ENCODE measurements at places on chromosomes 11 and 22. TPM values are rescaled to one million over a fixed set of nuclear protein-coding genes. Genes with fewer than 3 reads are reported as not detected.

- DNase-seq, result peak; percentile 20
Measured at GRCh38 chr11:68816917-68817419, 24.7 kb downstream of the CPT1A start.

GRCh38 chr11:19378814-19379213 is 138.1 kb upstream of the E2F8 start:
- no peak for DNase-seq

DNA sequence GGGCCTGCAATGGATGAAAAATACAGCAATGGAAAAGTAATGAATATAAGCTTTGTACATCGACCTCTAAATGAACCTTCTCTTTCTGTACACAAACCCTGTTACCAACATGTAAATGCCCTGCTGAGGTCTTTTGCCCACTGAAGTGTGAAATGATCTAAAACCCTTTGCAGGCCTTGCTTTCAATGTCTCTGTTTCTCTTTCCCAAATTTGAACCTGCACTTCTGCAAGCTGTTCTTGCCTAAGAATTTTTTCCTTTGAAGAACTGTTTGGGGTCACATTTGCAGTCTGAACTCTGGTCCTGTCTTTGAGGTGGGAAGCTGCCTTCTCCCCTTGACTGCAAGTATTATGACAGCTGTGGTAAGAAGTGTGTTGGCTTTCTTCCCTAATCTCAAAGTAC is 1237.1 kb downstream of the FAM181B start:
- DNase-seq, result no peak

- DNase-seq, result peak; percentile 79
Measured at GRCh38 chr22:30305519-30305905, 16.2 kb upstream of the CASTOR1 start.

DNA sequence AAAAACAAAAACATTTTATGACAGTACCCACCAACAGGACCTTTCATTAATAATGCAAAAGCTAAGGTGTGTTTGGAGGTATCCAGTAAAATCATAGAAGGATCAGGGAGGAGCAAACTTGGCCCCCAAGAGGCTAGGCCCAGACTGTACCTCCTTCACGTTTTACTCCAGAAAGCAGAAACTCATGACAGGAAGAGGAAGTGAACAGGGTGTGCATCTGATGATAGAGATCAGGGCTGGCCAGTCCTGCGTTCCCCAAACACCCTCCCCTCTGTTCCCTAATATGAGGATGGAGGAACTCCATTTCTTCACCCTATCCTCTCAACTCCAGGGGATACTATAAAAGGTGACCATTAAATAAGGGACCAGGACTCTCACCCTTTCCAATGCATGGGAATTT is 10.2 kb upstream of the MS4A12 start:
- DNase-seq, result no peak

GRCh38 chr11:62593434-62594044 is 2.2 kb upstream of the TUT1 start:
- DNase-seq, result peak; percentile 88

DNA sequence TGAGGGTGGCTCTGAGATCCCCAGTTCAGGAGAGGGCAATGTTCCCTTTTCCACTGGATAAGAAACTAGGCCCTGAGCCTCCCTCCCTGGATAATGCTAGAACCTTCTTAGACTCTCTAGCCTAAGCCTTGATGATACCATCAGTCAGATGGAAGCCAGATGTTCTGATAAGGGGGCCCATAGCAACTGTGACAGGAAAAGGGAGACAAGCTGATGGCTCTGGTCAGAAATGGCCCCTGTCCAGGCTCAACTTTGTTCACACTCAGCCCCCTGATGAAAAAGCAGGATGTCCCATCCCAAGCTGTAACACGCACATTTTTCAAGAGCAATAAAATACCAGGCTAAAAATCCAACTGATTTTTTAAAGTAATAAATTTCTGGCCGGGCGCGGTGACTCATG is 7.2 kb upstream of the OAF start:
- DNase-seq, result no peak

- no peak for DNase-seq
Measured at GRCh38 chr11:34899633-34900016, 16.6 kb downstream of the APIP start.

DNA sequence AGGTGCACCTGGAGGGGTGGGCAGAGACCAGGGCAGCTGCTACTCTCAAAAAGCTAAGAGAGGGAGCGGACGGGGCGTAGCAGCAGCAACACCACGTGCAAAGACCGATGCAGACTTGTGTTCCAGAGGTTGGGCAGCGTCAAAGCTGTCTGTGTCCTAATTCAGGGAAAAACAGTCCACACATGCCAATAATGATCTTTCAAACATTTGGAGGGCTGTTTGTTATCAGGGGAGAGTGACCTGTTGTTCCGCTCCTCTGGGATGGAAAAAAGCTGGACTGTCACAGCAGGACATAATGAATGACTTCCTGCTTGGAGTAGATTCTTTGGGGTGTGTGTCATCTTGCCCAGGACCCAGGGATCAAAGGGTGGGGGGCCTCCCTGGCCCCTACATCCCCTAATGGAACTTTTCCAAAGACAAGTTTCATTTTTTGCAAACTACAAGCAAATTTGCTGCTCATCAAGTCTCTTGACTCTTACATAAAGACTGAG is 6.2 kb upstream of the FBLN1 start:
- DNase-seq, result no peak

DNA sequence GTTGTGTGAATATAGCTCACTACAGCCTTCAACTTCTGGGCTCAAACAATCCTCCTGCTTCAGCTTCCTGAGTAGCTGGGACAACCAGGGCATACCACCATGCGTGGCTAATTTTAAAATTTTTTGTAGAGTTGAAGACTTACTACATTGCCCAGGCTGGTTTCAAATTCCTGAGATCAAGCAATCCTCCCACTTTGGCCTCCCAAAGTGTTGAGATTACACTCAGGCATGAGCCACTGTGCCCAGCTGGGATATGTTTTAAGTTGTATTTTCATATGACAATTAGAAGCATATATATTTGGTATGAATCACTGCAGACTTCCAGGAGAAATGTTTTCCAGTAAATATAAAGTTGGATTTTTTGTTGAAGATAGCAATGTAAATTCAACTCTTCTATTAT is 15.4 kb downstream of the DDX10 start:
- DNase-seq, result no peak

GRCh38 chr11:131611322-131611721 is 240.9 kb downstream of the NTM start:
- no peak for DNase-seq

- DNase-seq, result no peak
Measured at GRCh38 chr11:102487214-102487613, 34.6 kb upstream of the TMEM123 start.

- no peak for DNase-seq
Measured at GRCh38 chr11:9225748-9226298, 39.3 kb downstream of the DENND5A start.

DNA sequence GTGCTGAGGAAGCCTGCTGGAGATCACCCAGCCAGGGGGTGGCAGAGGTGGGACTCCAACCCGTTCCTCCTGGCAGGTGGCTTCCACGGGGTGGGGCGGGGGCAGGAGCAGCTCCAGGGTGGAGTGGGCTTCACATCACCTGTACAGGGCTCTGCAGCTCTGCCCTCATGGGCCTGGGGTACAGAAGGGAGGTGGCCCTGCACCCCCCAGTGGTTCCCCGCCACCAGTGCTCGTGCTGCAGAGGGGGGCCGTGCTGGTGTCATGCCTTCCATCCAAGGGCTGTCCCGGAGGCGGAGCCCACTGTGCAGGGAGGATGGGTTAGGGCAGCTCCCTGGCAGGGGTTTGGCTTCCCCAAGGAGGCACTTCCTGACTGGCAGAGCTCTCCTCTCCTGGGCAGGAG is 76.4 kb upstream of the SHISAL1 start:
- no peak for DNase-seq

DNA sequence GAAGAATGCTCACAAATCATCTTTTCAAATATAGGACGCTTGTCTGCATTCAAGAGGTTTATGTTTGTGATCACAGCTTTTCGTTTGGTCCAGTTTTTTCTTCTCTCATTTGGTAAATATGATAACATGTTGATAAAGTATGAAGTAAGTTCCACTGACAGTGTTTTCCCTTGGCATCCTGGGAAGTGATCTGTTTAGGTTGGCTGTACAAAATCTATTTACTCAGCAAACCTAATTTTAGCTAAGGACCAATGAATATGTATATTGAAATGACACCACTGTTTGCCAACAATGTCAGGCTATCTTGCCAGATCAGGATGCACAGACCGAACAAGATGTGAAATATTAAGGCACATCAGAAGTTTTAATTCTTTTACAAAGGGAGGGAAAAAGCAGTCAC is 1230.8 kb downstream of the LRRC4C start:
- DNase-seq, result no peak

GRCh38 chr11:111913997-111914396 is 1.5 kb downstream of the HSPB2 start:
- no peak for DNase-seq

DNA sequence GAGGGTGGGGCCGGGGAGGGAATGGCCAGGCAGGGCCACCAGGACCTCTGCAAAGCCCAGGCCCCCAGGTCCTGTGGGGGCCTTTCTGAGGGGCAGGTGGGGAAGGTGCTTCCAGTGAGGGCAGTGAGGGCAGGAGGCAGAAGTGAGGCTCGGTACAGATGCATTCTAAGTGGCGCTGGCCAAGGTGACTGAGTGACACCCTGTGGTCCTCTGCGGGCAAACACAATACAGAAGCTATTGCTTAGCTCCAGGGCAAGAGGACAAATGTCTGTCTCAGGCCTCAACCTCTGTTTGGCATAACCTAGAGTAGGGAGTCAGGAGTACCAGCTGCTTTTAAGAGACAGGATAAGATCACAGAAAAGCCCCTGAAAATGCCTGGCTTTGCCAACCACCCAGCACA is 31.3 kb downstream of the B3GAT1 start:
- no peak for DNase-seq

- DNase-seq, result no peak
Measured at GRCh38 chr11:93757924-93758865, 16.7 kb downstream of the C11orf54 start.

DNA sequence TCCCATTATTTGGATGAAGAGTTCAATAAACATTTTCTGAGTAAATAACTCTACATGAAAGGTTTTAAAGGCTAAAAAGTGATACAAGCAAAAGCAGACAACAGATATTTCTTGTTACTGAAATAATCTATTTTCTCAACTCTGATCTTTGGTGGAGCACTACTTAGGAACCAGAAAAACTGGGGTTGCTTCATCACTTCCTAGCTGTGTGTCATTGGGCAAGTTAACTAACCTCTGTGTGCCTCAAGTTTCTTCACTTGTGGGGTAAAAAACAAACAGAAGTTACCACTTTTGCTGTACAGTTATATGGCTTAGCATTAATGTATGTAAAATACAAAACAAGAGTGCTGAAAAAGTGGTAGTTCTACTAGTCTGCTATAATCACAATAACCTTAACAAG is 5.6 kb downstream of the MAPK1 start:
- DNase-seq, result no peak

- no peak for DNase-seq
Measured at GRCh38 chr11:60122414-60123036, 34.1 kb downstream of the MS4A2 start.

DNA sequence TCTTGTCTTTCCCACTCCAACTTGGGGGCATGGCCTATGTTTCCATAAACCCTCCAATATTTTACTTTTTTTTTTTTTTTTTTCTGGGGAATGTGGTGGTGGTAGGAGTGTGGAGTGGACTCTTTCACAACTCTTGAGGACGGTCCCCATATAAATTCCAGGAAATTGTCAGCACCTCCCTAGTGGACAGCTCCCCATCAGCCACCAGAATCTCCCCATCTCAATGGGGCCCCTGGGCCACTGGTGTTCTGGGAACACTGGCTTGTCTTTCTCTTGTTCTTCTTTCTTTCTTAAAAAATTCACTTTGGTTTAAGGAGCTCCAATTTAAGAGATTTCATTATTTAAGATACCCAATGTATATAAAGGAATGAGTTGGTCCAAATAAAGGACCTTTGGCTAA is 74.1 kb downstream of the ADM start:
- DNase-seq, result no peak

- no peak for DNase-seq
Measured at GRCh38 chr11:45527898-45528297, 137.5 kb downstream of the CHST1 start.

GRCh38 chr22:28955817-28956216 is 72.4 kb downstream of the ZNRF3 start:
- DNase-seq, result peak; percentile 85

Gene TRPC6
- total RNA-seq, result not detected

Gene TMEM132A
- total RNA-seq, result 0.30 TPM

Gene PKNOX2
- not detected for total RNA-seq

Gene KCNE3
- not detected for total RNA-seq

Gene VPREB1
- total RNA-seq, result not detected

Gene SOX6
- total RNA-seq, result not detected

Gene MYOD1
- not detected for total RNA-seq

Gene AMPD3
- total RNA-seq, result 21.4 TPM

Gene MYO7A
- total RNA-seq, result 0.35 TPM

Gene FBXO3
- total RNA-seq, result 30.9 TPM

Gene KIAA1671
- total RNA-seq, result 35.0 TPM

Gene OR51E2
- not detected for total RNA-seq

Gene LRRC10B
- not detected for total RNA-seq

Gene MRGPRX4
- total RNA-seq, result not detected

Gene OR8G5
- not detected for total RNA-seq

Data from activated CD4-positive, alpha-beta memory T cell treated with anti-CD3 and anti-CD28 coated beads, Interleukin-2, amount 10 ng/mL, durations not matched to agents 7 days and 5 days (primary cell).